ENCODE measurements at places on chromosomes 3 and 15.
A peak's percentile ranks its signal among the peaks of the same experiment; 100 is the strongest.

GRCh38 chr3:49665822-49666519 lies 8.2 kb upstream of the APEH start:
- DNase-seq: no peak

DNA sequence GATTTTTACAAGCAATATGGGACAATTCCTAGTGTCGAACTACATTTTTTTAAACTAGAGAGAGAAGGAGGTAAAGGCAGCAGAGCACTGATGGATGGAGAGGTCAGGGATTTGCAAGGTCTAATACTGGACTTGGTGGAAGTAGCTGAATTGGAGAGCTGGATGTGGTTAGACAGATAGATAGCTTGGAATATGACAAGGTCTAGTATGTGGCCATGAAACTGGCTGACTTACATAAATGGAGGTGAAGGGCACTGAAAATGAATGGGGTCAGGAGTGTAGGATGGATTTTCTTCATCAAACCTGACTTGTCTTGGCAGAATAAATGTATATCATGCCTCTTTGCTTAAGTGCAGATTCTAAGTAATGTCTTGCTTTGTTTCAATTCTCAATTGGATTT lies 10.1 kb upstream of the RTP4 start:
- no peak for DNase-seq

GRCh38 chr15:90561344-90562244 lies 31.9 kb downstream of the CRTC3 start:
- DNase-seq: no peak

GRCh38 chr3:153704115-153704514 lies 417.1 kb upstream of the ARHGEF26 start:
- DNase-seq: no peak

DNA sequence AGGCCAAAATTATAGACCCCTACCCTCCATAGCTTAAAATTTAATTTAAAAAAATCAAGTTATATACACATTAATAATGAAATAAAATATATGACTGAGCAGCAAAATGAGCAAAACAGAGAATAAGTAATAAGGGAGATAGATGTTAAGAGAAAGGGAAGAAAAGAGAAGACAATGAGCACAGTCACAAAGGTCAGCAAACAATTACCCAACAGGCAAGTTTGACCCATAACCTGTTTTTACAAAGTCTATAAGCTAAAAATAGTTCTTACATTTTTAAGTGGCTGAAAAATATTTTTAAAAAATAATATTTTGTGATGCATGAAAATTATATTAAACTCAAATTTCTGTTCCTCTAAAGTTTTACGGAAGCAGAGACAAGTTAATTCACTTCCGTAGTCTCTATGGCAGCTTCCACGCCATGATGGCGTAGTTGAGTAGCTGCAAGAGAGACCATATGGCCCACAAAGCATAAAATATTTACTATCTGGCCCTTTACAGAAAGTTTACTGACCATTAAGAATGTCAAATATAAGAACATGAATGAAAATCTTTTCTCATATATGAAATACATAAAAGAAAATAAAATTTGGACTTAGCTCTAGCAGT lies 47.5 kb downstream of the ACAP2 start:
- DNase-seq: no peak

GRCh38 chr3:45612138-45612537 lies 17.6 kb downstream of the LIMD1 start:
- no peak for DNase-seq

GRCh38 chr3:172347895-172348679 lies 100.2 kb downstream of the GHSR start:
- no peak for DNase-seq

DNA sequence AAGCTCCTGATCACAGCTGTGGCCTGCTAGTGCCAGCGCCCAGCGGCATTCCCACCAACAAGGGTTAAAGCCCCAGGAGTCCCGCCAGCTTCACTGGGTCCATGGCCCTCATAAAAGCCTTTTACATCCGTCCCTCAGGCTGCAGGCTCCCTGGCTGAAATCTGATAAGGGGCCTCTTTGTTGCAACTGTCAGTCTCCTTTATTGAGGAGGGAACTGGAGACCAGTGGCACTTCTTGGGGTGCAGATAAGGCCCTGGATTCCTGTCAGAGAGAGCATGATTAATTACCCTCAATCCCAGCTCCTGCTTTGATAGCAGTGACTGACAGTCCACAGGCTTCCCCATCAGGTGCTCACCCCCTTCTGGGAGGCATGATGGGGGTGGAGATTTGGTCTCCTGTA lies 30.9 kb upstream of the CLK3 start:
- DNase-seq: peak; percentile 36

- no peak for DNase-seq
These were observed 159.5 kb downstream of the C3orf70 start for GRCh38 chr3:184993394-184993793.

DNA sequence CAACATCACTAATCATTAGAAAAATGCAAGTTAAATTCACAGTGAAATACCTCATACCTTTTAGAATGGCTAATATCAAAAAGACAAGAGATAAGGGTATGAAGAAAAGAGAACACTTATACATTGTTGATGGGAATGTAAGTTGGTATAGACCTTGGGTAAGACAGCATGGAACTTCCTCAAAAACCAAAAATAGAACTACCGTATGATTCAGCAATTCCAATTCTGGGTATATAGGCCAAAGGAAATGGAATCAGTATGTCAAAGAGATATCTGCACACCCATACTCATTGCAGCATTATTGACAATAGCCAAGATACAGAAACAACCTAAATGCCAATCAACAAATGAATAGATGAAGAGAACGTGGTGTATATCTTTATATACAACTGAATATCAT lies 166.8 kb upstream of the LRRN1 start:
- no peak for DNase-seq

- no peak for DNase-seq
These were observed 56.3 kb downstream of the GPR171 start for GRCh38 chr3:151146731-151147091.

GRCh38 chr3:66502981-66503380 lies 2.2 kb upstream of the LRIG1 start:
- no peak for DNase-seq

- DNase-seq: peak; percentile 68
These were observed 966 bp upstream of the PKM start for GRCh38 chr15:72231833-72232478.

DNA sequence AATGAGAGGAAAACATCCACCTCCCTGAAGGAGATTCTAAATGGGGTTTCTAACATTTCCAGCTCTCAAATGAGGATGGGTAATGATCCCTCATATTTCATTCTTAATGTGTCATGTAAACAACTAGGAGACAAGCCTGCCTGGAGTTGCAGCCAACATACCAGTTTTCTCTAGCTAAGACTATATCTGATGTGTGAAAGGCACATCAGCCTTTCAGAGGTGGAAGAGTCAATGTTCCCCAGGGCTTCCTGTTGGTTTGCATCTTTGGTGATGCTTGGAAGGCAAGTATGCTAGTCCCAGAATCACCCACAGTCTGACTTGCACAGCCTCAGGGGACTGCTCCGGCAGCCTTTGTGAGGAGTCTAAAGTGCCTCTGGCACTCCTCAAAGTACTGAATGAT lies 921.2 kb downstream of the SQOR start:
- no peak for DNase-seq

DNA sequence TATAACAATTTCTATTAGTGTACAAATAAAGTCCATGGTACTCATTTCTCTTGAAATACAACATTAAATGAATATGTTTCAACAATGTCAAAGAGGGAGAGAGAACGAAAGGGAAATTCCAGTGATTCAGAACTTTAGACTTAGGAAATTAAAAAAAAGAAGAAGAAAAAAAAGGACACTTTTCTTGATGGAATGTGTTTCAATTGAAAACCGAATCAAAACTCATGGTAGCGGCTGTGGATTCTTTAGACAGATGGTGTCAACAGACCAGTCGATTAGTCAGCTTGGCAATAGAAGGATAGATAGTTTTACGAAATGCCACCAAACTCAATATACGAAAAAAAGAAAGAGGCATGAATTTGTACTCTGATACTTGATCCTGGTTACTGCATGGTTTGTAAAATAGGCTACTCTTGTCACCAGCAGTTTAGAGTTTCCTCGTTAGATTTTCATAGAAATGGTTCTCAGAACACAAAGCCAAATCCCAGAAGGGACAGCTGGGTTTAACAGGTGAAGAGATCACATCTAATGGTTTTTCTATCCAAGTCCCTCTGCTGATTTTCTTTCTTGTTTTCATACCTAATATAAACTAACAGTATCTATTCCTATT lies 793.5 kb downstream of the ROBO1 start:
- no peak for DNase-seq

- no peak for DNase-seq
These were observed 360.2 kb downstream of the EPHB1 start for GRCh38 chr3:135155228-135155627.

DNA sequence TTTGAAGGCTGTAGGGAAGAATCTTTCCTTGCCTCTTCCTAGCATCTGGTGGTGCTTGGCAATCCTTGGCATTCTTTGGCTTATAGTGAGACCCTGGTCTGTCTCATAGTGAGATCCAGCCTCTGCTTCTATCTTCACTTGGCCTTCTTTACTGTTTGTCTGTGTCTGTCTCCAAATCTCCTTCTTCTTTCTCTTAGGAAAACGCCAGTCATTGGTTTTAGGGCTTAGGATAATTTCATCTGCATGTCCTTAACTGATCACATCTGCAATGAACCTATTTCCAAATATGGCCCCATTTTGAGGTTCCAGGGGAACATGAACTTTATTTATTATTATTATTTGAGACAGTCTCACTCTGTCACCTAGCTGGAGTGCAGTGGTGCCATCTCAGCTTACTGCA lies 25.8 kb downstream of the KAT2B start:
- DNase-seq: no peak

- no peak for DNase-seq
These were observed 94.1 kb downstream of the SEC22A start for GRCh38 chr3:123295901-123296250.

DNA sequence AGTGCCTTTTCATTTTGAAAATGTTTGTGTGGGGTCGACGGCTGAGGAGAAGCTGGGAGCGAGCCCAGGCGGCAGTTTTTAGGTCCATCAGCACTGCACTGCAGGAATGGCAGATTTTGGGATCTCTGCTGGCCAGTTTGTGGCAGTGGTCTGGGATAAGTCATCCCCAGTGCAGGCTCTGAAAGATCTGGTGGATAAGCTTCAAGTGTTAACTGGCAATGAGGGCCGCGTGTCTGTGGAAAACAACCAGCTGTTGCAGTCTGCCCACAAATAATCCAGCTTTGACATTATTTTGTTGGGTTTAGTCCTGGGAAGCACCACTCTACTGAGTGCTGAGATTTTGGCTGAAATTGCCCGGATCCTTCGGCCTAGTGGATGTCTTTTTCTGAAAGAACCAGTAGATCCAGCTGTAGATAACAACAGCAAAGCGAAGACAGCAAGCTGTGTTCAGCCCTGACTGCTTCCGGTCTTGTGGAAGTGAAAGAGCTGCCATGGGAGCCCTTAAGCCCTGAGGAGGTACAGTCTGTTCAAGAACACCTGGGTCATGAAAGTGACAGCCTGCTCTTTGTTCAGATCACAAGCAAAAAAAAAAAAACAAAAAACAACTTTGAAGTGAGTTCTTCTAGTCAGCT lies 13.1 kb upstream of the ANP32A start:
- DNase-seq: no peak

DNA sequence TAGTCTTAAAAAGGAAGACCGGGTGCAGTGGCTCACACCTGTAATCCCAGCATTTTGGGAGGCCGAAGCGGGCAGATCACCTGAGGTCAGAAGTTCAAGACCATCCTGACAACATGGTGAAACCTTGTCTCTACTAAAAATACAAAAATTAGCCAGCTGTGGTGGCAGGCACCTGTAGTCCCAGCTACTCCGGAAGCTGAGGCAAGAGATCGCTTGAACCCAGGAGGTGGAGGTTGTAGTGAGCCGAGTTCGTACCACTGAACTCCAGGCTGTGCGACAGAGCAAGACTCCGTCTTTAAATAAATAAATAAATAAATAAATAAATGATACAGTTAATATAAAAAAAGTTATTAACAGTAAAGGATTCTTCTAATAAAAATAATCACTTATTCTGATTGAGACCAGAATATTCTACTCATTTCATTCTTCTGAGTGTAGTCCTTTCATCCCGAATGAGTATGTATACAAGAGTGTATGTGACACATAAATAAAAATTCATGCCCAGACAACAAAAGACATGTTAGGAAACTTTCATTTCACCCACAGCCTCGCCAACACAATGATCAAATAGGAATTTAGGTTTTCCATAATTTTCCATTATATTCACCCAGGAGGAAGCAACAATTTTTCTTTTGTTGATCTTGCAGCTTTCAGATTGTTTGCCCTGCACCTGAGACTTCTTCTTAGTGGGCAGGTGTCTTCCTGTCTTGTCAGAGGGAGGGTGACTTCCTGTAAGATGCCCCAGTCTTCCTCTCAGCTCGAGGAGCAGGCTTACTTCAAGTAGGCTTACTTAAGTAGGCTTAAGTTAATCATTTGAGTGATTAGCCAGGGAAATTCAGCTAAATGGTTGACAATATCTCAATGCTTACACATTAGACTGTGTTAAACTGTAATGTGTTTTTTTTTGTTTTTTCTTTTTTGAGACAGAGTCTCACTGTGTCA lies 7.8 kb upstream of the NUP210 start:
- no peak for DNase-seq

DNA sequence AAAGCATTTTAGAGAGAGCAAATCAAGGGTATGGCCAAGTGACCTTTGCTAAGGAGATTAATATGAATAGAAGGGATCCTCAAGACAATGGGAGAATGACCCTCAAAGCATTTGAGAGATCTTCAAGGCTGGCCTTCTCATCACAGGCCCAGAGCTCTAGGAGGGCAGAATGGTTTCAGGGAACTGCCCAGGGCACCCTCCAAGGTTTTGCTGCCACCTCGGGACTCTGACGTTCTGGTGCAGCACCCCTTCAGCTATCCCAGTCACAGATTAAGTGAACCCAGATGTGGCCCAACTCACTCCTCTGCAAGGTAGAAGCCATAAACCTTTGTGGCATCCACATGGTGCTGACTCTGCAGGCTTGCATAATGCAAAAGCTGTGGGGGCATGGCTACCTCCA lies 209.3 kb downstream of the TLE3 start:
- no peak for DNase-seq

DNA sequence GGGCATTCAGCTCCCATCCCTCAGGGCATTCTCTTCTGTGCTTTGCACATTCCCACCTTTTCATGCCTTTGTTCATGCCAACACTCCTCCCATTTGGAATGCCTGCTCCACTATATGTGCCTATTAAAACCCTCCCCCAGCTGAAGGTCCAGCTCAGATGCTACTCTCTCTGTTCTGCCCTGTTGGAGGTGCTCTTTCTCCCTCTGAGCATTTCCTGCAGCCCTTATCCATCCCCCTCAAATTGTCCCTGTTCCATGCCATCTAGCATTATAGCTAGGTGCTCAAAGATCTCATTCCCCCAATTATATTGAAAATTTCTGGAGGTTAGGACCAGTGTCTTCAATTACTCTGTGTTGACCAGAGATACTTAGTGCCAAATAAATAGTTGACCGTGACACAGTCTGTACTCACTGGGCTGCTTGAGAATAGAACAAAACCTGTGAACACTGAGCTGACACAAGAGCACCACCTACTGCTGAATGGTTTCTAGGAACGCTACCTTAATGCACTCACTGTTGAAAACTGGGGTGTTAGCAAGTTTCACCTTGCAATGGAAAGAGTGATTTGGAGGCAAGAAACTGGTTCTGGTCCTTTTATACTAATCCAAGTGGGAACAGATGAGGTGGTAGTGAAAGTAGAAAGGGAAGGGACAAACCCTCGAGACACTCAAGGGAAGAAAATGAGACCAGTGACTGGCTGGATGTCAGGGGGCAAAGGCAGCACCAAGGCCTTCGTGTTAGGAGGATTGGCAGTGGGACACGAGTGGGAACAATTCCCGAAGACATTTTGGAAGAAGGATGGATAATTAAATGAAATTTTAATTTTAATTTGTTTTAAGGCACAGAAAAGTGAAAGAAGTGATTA lies 289.8 kb upstream of the ROPN1 start:
- DNase-seq: no peak
